ENCODE measurements at places on chromosomes 11 and 22.
A peak's percentile ranks its signal among the peaks of the same experiment; 100 is the strongest.

DNA sequence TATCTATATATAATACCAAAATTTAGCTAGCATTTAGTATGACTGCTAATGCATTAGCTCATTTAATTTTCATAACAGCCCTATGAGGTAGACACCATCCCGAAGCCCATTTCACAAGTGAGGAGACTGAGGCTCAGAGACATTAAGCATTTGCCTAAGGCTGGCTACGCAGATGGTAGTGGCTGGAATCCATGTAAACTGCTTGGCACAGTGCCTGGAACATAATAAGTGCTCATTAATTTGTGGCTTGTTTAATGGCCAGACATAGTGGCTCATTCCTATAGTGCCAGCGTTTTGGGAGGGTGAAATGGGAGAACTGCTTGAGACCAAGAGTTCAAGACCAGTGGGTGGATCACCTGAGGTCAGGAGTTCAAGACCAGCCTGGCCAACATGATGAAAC is 17.8 kb upstream of the TP53I11 start:
- no peak for DNase-seq

DNA sequence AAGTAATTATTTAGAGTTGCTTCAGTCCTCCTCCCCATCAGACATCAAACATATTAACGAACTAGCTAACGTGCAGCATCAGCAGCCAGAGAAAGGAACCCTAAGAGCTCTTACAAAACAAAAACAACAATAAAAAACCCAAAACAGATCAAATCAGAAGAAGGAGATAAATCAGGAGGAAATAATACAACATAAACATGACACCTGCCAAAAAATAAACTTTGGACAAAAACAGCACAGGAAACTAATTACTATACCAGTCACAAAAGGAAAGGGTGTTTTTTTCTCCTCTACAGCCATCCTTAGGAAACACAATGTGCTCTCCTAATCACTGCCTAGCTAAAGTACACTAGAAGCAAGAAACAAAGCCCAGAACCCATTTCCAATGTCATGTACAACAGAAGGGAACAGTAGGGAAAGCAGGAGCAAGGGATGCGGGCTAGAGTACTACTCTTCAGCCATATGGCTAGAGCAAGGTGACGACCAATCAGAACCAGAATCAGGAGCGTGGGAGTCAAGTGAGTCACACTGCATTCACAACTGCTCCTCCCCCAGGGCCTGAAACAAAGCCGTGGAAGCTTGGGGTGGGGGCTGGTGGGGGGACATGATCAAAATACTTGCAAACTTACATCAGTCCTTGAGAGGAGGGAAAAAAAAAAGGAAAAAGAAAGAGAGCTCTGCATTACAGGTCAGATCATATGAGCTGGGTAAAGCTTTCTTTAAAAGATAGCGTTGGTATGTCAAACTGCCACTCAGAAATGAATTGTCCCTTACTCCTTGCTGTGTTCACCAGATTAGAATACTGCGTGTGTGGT is 60.4 kb downstream of the LARGE2 start:
- no peak for DNase-seq

DNA sequence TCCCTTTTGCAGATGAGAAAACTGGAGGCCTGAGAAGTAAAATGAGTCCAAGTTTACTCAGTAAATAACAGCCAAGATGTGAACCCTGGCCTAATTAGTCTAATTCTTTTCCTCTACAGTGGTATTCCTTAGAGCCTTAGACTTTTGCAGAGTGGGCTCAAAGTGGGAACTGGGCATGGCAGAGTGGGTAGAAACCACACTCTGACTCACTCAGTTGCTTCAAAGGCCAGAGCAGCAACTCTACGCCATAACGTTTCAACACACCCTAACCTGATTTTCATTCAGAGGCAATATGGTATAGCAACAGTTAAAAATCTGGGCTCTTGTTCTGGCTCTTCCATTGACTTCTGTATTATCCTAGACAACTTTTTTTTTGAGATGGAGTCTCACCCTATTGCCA is 2.8 kb downstream of the THRSP start:
- DNase-seq, result no peak

DNA sequence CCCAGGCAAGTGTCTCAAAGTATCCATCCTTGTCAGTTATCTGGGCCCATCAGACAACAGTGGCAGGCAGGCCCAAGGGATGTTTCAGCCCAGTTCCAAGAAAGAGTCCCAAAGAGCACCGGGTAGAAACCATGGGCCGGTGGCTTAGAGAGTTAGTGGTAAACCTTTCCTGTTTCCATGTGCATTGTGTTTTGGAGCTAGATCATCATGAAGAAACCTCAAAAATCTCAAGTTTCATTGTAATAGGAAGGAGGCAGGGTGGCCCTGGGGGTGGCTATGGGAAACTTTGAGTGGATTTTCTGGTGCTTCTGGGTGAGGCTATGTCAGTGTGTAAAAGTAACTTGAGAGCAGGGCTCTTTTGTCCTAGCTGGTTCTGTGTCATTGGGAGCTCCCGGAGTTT is 68.1 kb downstream of the UBASH3B start:
- DNase-seq, result no peak

GRCh38 chr22:37664249-37665101 is 6.0 kb downstream of the PDXP start:
- no peak for DNase-seq

GRCh38 chr11:118605116-118605867 is 2.1 kb upstream of the PHLDB1 start:
- DNase-seq, result no peak

DNA sequence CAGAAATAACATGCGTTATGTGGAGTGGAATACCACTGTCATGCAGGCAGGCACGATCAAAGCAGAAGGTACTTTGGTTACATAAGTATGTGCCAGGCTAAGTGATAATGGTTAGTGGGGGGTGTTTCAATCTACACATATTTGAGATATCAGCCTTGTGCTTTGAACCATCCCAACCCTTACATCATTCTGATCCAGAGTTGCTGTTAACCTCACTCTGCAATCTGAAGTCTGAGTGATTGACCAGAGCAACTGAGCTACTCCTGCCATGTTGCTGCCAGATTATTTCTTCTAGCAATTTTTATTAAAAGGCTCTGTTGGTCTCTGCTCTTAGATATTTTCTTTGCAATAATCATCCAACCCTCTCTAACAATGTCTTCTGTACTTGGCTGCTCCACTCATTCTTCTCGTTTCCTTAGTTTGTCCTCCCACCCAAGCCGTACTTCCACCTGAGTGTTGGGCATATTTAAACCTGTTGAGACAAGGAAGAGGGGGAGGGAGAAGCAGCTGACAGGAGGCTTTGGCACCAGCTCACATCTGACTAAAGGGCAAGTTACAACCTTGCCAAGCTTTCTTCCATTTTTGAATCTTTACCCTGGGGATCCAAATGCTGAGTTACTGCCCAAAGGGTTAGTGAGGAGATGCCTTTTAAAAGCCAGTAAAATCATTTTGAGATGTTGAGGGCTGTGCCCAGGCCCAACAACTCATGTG is 114.1 kb upstream of the SESN3 start:
- no peak for DNase-seq

- no peak for DNase-seq
These were observed 7.0 kb upstream of the MALAT1 start for GRCh38 chr11:65491614-65492386.

GRCh38 chr11:126232683-126233082 is 21.1 kb downstream of the FAM118B start:
- no peak for DNase-seq

DNA sequence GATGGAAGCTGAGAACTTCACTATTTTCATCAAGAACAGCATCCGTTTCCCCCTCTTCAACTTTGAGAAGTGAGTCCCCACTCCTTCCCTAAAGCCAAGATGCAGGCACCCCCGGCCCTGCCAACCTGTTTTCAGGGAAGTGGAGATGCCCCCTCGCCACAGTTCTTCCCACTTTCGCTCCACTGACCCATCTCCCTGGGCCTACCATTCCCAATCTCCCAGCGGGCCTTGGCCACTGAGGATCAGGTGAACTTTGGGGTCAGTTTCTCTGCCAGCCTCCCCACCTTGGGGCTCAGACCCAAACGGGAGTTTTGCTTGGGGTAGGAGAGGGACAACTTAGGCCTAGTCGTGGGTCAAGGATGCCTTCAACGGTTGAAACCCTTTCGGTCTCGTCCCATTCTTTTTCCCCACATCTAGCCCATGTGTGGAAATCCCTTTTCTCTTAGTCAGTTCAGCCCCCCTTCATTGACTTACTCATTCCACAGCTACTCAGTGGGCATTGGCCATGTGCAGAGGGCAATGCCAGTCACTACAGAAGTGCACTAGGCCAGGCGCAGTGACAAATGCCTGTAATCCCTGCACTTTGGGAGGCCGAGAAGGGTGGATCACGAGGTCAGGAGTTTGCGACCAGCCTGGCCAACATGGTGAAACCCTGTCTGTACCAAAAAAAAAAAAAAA is 10.6 kb downstream of the P2RX3 start:
- no peak for DNase-seq

DNA sequence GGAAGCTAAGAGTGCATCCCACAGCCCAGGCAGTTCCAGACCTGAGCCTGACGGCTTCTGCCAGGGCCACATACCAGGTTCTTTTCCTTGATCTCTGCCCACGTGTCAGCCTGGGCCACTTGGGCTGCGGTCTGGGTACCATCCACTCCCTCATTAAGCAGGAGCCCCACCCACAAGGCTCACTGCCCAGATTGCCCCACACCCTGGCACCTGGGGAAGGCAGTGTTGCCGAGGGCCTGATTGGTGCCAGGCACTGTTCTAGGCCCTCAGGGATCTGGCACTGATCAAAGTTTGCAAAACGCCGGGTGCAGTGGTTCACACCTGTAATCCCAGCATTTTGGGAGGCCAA is 15.4 kb downstream of the GGA1 start:
- DNase-seq, result no peak

- DNase-seq, result no peak
These were observed 5.0 kb downstream of the RPS19BP1 start for GRCh38 chr22:39527481-39527961.

DNA sequence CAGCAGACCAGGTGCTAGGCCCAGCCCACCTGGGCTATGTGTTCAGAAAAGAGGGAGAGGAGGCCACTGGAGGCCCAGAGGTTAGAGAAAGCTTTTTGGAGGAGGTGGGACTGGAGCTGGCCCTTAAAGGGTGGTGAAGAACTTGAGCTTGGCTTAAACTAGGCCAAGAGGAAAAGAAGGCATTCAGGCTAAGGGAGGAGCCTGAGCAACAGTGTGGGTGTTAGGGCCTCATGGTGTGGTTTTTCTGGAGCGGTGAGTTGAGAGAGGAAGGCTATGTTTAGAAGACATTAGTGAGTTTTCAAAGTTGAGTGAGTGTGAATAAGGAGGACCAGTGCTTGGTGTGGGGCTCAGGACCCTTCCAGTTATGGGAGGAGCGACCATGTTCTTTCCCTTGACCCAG is 6.2 kb downstream of the TAF6L start:
- no peak for DNase-seq

GRCh38 chr11:10590218-10590915 is 21.9 kb upstream of the LYVE1 start:
- no peak for DNase-seq

GRCh38 chr11:100105982-100106358 is 581.1 kb upstream of the ARHGAP42 start:
- DNase-seq, result no peak

- no peak for DNase-seq
These were observed 5.7 kb upstream of the APOBEC3A start for GRCh38 chr22:38951734-38952133.

GRCh38 chr22:36701965-36702621 is 1.5 kb downstream of the CACNG2 start:
- no peak for DNase-seq

DNA sequence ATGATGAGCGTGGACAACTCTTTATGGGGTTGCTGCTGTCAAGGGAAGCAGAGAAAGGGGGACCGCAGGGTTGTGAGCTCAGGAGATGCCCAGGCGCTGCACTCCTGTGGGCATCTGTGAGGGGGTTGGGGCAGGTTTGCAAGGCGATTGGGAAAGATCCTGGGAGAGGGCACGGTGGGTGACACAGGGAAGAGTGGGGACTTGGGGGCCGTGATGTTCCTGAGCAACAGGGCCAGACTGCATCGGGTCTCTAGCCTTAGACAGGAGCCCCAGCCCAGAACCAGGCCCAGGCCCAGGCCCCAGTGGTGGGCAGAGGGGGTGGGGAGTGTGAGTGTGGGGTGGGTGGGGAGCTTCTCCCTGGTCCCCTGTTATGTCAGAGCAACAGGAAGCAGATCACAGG is 38.3 kb downstream of the CSF2RB start:
- DNase-seq, result no peak

GRCh38 chr22:22721681-22722354 is 77.4 kb downstream of the GGTLC2 start:
- no peak for DNase-seq

- peak; percentile 80 for DNase-seq
These were observed 5.0 kb downstream of the IGSF22 start for GRCh38 chr11:18720808-18721560.

DNA sequence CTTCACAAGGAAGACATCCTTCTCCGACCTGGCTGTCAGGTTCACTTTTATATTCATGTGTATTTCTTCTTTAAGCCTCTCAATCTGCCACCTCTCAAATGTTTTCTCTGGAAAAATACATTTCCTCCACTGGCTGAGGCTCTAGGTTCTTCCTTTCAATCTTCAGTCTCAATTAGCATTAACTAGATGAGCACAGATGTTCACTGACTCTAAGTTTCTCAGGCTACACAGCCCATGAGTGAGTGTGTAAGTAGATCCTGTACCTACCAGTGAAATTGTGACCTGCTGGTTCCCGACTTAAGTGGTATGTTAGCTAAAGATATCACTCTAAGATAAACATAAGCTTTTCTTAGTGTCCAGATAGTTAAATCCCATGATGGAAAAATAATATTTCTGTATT is 206.9 kb downstream of the ADAMTS15 start:
- no peak for DNase-seq

DNA sequence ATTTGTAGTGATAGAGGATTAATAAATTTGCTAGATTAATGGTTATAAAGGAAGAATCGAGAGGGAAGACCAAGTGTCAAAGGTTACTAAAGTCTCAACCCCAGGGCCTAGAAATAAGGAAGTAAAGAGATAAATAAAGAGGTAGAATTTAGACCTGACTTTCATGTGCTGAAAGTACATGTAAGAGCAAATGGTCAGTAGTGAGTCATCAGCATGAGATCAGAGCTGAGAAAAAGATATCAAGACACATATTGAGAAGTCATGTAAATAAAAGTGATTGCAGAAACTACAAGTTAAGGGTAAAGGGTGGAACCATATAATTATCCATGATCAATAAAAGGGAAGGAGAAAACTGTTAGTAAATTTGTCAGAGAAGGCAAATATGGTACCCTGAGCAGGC is 1.4 kb upstream of the OR8B8 start:
- DNase-seq, result no peak

DNA sequence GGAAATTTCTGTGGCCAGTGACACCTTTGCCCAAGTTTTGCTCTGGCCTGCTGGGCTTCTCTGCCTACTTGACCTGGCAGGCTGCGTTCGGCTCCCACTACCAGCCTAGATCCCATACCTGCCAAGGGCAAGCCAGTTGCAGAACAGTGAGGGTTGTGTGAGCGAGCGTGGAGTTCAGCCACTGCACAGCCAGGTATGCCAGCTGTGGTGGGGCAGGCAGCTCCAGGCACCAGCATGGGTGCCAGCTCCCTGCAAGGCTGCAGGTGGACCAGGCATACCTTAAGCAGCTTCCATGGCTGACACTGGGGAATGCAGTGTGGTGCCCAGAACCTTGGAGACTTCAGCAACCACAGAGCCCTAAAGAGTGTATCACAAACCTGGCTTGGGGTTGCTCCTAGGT is 133.5 kb downstream of the LDLRAD3 start:
- DNase-seq, result no peak

Data from activated naive CD8-positive, alpha-beta T cell treated with anti-CD3 and anti-CD28 coated beads, Interleukin-2, amount 10 ng/mL, durations not matched to agents 7 days and 5 days (primary cell).